NCI-H146 (cell line): ENCODE measurements at places on chromosomes 4 and X.
A peak's percentile ranks its signal among the peaks of the same experiment; 100 is the strongest.

- DNase-seq, result no peak
Measured at GRCh38 chr4:164221631-164222030, 532.3 kb upstream of the SMIM31 start.

- DNase-seq, result no peak
Measured at GRCh38 chrX:42102586-42103282, 179.4 kb upstream of the CASK start.

DNA sequence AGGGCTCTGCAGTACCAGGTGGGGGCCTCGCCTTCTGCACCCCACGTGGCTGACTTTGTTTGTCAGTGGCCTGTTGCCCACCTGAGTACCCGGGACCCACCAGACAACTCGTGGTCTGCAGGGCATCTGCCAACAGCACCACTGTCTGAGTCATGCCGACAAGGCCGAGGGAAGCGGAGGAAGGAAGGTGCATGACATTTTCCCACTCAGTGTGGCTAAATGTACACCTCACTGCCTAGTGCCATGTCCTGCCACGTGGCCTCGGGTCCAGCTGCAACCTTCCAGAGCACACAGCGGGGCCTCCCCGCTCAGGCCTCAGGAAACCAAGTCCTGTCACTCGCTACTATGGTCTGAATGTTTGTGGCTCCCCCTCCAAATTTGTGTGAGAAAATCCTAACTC is 22.1 kb downstream of the ABLIM2 start:
- DNase-seq, result no peak

DNA sequence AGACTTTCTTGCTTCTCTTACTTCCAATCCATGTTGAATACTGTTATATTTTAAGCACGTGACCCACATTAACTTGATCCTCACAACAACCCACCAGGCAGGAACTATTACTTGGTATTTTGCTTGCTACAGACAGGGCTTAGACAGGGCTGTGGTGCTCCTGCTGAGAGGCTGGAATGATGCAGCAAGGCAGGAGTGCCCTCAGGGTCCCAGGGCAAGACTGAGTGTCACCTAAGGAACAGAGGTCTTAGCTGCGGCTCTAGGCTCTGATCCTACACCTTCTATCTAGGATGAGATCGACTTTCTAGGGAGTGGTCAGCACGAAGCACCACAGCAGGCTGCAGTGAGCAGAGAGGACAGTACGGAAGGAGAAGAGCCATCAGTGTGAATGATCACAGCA is 20.0 kb downstream of the TAPT1 start:
- peak; percentile 8 for DNase-seq

GRCh38 chr4:185683222-185683621 is 128.8 kb downstream of the SORBS2 start:
- DNase-seq, result no peak

DNA sequence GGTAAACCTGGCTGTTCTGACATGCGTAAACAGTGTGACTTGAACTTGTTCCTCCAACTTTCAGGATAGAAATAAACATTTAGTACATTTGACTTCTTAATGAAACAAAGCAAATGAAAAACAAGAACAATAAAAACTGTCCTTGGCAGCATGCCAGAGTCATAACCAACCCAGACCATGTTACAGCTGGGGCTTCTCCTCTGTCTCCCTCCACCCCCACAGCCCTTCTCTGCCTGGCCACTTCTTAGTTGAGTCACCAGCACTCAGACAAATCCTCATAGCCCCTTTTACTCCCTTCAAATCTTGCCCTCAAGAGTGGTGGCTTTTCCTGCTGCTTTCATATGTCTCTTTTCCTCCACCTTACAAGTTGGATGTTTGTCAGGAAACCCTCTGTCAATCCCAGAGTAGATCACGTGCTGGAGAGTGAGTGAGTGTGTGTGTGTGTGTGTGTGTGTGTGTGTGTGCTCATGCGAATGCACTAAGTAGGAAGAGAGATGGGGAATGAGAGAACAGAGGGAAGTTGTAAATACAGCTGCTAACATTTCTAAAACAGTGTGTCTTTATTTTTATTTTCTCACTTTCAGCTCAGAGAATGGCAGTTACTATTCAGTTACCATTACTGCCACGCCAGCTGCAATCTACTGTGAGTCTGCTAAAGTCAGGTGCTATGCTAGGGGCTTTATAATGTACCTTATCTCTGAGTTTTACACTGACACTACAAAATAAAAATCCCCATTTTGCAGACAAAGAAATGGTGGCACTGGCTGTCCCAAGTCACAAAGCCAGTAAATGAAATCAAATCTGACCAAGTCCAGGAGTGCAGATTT is 15.0 kb downstream of the SCARB2 start:
- DNase-seq, result peak; percentile 80

DNA sequence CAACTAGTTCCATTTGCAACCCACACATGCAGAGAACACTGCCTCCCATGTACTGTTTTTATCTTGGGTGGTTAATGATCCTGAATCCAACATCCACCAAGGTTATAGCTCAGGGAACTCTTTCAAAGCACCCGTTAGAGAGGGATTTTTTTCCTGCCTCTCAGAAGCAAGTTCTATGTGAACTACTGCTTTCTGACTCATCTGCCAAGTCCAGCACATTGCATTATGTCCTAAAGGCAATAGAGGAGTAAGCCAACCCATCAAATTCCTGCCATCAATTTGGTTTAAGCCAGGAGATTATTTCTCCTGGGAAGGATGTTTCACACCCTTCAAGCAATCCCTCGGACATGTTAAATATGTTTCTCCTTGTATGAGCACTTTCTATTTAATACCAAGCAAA is 334.5 kb downstream of the GASK1B start:
- DNase-seq, result no peak

DNA sequence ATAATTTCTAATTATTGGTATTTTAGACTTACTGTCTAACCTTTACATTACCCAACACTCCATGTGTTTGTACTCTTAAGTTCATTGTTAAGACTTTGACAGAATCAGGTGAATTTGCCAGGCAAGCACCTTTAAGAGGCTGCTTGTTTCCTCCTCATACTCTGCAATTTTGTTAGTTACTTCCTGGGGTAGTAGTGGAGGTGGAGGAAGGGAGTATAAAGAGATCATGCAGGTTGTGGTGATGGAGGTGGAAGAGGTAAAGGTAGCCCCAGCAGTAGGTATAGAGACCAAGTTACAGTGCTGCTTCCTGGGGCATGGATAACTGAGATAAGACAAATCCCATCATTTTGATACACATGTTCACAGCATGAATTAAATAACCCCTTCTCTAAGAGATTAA is 6.7 kb downstream of the WDR44 start:
- DNase-seq, result no peak

DNA sequence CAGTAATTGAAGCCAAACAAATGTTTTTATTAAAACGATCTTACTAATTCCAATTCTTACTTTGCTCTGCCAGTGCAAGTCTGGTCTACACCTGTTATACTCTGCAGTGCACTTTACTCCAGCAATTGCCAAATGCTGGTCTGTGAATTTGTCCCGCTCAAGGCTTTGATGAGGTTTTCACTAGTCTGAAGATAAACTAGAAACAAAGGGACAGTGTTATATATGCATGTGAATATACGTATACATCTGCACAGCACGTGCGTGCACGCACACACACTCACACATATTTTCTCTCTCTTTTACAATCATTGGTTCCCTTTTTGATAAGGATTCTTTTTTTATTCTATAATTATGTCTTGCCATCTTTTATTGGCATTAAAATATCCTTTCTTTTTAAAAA is 88.5 kb upstream of the LCORL start:
- no peak for DNase-seq

DNA sequence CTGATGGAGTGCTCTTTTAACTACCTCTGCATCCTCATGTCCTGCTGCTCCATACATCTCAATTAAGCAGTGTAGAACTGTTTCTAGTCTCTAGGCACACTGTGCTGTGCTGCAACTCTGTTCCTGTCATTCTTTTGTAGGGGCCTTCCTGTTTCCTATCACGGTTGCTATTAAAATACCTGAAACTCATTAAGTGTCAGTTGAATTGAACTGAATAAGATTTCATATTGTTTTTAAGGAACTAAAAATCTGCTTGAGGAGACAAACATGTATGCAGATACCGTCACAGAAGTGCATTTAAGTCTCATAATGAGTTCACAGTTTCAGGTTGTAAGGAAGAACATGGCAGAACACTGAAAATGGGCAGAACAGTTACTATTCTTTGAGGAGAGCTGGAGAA is 170.1 kb downstream of the LARP7 start:
- DNase-seq, result no peak

- no peak for DNase-seq
Measured at GRCh38 chr4:170388255-170388654, 298.5 kb upstream of the AADAT start.

DNA sequence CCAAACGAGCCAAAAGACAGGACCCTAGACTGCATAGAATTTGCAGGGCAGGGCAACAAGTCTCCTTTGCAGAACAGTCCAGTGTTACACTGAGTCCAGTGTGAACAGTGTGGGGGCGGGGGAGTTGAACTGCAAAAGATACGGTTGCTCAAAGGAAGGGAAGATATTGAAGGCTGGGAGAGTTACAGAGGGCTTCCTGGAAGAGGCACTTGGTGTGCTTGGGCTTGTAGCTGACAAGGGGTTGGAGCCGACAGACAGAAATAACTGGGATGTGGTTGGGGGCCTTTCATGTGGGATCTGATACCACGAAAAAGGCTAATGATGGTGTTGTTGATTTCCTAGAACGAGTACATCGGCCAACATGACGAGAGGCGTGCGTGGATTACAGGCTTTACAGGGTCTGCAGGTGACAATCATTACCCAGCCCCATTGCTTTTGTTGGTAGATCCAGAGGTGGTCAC is 6.1 kb downstream of the XPNPEP2 start:
- DNase-seq, result no peak

DNA sequence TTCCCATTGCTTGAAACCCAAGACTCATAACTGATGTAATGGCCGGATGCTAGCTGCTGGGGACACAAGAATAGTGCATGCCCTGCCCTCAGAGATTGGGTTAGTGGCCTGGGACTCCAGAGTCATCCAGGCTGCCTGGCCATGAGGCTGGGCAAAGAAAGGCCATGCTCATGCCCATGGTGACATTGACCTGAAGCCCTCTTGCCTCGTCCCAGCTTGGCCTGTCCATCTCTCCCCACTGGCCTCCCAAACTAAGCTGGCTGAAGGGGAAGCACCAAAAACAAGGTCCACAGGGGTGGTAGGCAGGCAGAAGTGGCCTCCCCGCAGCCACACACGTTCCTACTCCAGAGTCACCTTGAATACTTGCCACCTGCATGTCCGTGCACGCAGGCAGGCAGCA is 141.8 kb downstream of the EVC2 start:
- no peak for DNase-seq

DNA sequence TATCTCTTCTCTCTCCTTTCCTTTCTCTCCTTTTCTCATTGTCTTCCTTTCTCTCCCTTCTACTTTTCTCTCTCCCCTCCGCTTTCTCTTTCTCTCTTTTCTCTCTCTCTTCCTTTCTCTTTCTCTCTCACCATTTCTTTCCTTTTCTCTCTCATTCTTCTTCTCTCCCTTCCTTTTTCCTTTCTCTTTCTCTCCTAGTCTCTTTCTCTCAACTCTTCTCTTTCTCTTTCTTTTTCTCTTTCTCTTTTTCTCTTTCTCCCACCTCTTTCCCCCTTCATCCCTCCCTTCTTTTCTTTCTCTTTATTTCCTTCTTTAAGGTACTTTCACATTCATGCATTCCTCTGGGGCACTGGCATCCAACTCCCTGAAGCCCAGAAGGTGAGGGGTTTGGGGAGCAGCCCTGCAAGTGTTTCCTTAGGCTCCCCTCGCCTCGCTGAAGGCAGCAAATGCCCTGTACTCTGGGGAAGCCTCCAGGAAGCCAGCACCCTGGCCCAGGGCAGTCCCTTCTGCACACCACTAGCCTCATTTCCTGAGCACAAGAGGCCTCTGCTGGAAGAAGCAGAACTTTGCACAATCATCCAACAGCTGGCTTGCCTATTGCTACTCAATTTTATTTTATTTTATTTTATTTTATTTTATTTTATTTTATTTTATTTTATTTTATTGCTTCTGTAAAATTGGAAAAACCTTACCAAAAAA is 124.2 kb downstream of the NFKB1 start:
- DNase-seq, result no peak

DNA sequence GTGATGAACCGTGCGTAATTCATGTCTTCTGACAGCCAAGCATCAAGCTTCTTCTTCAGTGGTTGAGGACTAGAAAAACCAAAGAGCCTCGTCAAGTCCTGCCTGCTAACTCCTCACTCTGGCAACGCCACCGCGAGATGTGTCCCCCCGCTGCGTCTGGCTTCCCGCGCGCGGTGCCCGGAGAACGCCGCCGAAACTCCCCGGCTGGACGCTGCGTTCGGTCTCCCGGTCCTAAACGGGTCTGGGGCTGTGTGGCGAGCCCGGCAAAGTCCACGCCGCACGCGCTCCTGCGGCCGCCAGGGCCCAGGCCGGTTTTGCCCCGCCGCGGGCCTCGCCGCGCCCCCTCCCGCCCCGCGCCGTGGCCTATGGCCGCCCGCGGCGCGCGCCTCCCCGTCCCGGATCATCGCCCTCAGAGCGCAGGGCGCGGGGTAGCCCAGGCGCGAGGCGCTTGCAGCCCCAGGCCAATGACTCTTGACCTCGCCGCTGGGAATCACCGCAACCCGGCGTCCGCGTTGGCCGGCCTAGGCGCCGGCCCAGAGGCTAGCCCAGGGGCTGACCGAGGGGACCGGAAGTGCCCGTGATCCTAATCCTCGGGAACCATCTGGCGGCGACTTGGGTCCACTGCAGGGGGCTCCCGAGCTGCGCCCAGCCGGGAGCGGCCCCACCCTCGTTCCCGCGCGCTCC is at the start of gene AADAT:
Gene AADAT, minus strand, starts transcription at position 289 of the 684 bp plus-strand sequence. Its CDS starts 266 bp downstream, at position 23.
- peak; percentile 74 for DNase-seq

DNA sequence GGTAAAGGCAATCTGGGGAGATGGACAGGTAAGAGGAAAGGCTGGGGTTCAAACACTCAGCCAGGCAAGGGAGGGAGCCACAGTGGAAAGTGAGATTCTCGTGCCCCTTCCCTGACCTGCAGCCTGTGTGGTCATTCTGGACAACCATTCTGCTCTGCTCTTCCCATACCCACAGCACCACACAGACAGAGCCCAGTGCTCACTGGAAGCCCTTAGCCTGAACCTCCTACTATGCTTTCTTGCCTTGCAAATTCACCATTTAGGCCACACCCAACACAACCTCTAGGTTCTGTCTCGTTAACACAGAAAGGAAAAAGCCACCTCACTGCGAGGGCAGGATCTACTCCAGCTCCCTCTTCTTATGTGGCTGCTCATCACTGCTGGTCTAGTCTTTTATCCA is 92.7 kb downstream of the SHISA3 start:
- DNase-seq, result no peak
